Stimulated activated CD4-positive, alpha-beta T cell treated with anti-CD3 and anti-CD28 coated beads, Interleukin-1b, Interleukin-23, amount 100 ng/mL, for 48 hours (primary cell): ENCODE measurements at places on chromosomes 1 and 21.

DNA sequence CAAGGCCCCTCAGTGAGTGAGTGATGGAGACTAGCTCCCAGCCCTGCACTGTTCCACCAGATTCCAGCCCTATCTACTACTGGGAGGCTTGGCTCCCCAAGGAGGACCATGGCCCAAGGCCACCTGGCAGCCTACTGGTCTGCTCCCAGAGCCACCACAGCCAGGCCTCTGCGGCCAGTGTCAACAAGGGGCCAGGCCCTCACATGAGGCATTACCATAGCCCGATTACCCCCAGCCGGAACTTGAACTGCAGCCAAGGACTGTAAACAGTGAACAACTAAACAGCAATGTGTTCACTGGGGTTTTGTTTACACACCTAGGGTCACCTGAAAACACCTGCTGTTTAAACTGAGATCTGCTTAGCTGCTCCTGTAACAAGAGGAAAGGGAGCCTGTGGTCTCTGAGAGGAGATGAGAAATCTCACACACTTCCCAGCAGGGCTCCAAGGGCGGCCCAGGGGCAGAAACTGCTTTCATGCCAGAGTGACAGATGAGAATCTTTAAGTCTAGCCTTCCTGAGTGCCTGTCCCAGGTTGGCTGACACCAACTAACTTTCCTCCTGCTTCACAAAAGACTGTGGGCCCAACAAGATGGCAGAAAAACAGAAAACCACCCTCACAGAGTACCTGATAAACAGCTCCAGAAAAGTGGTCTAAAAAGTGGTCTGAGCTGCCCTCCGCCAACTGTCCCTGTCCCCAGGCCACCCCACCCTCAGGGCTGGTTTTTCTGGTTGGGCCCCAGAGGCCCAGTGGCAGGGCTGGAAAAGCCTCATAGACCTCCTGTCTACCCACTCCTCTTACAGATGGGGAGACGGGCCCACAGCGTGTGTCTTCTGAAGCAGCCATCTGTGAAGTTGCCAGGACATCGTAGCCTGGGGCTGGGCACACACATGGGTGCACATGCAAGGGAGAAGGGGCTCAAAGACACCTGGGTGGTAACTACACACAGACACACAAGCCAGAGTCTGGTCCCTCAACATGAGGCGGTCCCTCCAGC is 28.8 kb downstream of the MEF2D start:
- DNase-seq, result no peak

GRCh38 chr1:18282851-18283600 is 175.4 kb downstream of the IGSF21 start:
- no peak for DNase-seq

GRCh38 chr21:16644685-16645084 is 868.2 kb upstream of the CXADR start:
- no peak for DNase-seq

GRCh38 chr1:151714820-151715725 is 1.5 kb downstream of the CELF3 start:
- DNase-seq, result no peak

GRCh38 chr1:205945069-205945468 is 1.8 kb upstream of the SLC26A9 start:
- DNase-seq, result no peak
